ENCODE measurements at places on chromosomes 2 and 18.
A peak's percentile ranks its signal among the peaks of the same experiment; 100 is the strongest.

DNA sequence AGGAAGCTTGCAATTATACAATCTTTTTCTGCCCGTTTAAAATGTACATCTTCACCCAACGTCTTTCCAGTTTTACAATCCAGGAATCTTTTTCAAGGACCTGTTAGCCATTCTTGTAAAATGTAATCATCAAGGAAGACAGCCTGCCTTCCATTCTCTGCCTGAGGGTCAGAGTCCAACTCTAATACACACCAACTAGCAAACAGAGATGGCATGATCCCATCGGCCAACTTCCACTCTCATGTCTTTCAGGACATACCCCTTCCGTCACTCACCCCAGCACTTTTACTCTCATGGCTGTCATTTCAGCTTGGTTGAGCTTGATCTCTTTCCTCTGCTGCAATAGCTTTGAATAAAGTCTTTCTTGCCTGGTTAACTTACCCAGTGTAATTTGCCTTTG, 172.5 kb upstream of the NETO1 start:
- DNase-seq: no peak

GRCh38 chr2:172381275-172382027, 45.9 kb upstream of the ITGA6 start:
- no peak for DNase-seq

DNA sequence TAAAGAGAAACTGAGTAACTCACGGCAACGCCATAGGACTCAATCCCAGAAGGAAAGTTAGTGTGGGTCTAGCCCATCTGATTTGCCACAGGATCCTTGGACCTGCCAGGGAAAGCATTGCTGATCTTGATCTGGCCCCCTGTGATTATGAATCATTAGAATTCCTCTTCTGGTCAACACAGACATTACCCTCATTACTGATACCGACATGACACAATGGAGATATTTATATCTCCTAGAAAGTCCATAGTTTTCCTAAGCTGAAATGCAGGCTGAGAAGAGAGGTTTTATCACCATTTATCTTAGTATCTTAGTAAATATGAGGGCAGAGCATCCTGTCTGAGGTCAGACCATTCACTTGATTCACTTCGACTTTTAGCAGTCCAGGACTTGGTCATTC, 75.5 kb upstream of the CCDC68 start:
- DNase-seq: no peak

DNA sequence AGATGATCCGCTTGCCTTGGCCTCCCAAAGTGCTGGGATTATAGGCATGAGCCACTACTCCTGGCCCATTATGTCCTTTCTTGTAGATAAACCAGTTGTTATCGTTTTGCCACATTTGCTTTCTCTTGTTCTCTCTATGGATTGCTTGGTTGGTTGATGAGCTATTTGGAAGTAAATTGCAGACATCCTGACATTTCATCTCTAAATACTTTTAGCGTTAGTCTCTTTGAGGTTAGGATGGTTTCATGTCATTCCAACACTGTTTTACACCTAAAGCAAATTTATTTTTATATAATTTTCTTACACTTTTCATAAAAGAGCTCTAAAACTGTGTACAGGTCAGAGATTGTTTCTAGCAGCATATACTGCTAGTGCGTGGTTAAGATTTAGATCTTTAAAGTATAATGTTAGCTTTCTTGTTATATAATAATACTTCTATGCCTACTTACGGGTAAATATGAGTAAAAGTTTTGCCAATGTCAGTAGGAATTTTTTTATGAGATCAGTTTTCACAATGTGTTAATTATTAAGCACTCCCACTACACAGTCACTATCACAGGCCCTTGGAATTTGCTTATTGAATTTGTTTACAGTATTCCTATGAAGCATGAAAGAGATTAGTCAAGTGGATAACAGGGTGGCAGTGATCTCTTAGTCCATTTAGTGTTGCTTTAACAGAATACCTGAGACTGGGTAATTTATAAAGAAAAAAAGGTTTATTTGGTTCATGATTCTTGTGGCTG, 10.3 kb downstream of the POLI start:
- DNase-seq: no peak

DNA sequence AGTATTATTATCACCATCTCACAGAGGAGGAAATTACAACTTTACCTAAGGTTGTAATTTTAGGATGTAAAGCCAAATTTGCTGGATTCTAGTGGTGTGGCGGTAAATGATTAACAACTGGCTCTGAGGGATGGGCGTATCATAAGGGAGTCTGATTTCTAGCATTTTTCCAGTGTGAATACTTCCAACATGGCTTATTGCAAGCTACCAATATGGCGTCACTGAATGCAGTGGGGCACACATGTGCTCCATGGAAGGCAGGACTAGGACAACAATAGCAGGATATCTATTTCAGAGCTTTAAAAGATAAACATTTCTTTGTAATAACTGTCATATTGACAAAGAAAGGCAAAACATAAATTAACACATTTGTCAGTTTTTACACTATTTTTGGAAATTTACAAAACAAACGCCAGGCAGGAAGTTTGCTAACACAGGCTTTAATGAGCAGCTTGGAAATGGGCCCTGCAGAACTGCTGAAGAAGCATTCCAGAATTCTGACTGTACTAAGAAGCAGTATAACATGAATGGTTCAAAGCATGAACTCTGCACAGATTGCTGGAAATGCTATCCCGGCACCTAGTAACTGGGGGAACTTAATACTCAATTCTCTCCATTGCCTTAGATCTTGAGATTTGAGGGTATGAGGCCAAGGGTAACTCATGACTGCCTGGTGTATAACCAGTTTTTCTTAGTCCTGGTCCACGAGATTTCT, 439.3 kb upstream of the MAP2 start:
- no peak for DNase-seq

DNA sequence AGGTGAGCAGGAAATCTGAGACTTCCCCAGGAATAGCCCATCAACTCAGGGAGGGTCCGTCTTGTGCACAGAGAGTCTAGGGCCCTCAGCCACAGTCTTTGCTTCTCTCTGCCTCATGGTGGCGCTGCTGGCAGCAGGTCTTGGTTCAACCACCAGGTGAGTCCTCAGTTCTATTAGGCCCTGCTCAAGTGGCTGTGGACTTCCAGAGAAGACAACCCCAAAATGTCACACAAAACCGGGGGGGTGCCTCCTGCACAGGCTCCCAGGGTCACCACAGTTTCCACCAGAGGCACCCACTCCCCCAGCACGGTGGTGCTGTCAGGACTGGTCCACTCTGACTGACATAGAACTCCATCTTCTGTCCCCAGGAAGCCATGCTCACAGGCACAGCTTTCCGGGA, 2.4 kb upstream of the CHRNG start:
- no peak for DNase-seq

- DNase-seq: no peak
These were observed 2.0 kb downstream of the INO80C start for GRCh38 chr18:35495536-35496314.

- DNase-seq: no peak
These were observed 13.6 kb upstream of the THADA start for GRCh38 chr2:43609290-43609918.

DNA sequence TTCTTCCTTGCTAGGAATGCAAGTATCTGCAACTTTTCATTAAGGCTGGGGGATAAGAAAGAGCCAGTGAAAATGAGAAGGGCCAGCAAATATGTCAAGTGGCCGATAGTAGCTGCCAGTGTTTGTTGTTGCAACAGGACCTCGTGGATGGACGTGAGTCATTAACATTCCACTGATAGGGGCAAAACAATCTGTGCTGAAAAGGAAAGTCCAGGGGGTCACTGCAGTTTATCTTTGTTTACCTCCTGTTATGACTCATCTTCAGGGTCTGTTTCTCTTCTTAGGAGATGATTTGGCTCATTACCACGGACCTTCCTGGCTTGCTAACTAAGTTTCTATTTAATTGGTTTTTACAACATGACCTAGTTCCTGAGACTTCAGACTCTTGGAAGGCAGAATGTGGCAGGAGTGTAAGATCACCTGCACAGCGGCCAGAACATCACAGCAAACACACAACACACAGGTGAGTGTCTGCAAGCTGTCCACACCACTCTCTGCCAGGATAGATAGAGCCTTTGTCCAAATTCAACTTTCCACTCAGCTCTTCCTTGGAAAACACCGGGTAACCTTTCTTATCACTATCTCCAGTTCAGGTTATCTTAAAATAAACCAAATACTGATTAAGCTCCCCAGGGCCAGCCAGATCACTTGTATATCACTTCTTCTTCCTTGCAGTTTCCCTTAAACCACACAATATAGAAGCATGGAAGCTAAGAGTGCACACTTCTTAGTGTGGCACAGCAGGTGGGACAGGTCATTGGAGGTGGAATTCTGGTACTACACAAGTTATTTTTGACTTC, 157.5 kb upstream of the LMAN1 start:
- DNase-seq: no peak

DNA sequence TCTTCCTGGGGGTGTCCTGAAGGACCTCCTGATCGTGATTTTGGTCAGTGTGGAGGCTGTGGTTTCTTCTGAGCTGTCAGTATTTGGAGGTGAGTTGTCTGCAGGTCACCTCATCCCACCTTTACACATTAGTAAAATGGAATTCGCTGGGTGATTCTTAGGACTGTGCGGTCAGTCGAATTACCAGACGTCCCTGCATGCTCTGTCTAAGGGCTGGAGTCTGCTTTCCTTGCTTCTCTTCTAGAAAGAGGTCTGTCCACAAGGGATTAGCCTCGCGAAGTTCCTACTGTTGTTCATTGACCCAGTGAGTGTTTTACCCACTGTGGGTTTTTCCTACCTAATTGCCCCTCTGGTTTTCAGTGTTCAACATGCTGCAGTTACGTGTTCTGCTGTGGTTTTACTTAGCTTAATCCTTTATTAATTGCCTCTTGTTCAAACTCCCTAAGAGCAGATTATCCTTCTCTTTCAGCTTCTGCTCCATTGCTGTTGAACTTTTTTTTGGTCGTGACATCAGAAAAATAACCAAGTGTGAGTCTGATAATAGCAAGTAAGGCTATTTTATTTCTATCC, 183.4 kb downstream of the NEDD4L start:
- no peak for DNase-seq

- DNase-seq: no peak
These were observed 3.0 kb downstream of the BUB1 start for GRCh38 chr2:110674620-110675555.

- no peak for DNase-seq
These were observed 74.8 kb upstream of the SLC66A3 start for GRCh38 chr2:11080253-11081115.

- DNase-seq: no peak
These were observed 16.2 kb upstream of the CTAGE1 start for GRCh38 chr18:22433956-22434355.

GRCh38 chr2:219285373-219285735, 6.2 kb downstream of the DNAJB2 start:
- no peak for DNase-seq

DNA sequence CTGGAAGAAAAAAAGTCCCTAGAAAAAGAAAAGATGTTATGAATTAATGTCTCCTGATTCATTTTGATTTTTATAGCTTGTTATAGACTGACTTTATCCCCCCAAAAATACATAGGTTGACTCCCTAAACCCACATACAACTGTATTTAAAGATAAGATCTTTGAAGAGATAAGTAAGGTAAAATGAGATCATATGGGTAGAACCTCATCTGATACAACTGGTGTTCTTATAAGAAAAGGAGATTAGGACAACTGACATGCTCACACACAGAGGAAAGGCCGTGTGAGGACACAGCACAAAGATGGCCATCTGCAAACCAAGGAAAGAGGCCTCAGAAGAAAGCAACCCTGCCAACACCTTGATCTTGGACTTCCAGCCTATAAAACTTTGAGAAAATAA, 117.5 kb downstream of the CD226 start:
- DNase-seq: no peak

DNA sequence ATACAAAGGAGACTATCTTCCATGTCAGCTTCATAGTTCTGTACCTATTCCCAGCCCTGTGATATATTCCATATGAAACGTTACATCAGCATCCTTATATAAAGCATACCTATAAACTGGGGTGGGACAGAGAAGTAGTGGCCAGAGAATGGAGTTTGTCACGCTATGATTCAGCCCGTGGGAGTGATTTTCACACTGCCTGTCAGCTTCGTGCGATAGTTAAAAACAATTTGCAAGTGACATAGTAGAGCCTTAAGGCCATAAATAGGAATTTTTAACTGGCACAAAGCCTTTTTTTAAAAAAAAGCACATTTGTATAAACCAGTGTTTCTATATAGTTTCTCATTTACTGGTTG, 30.2 kb downstream of the PKP4 start:
- no peak for DNase-seq

- no peak for DNase-seq
These were observed 68.4 kb upstream of the STAM2 start for GRCh38 chr2:152243761-152244640.

DNA sequence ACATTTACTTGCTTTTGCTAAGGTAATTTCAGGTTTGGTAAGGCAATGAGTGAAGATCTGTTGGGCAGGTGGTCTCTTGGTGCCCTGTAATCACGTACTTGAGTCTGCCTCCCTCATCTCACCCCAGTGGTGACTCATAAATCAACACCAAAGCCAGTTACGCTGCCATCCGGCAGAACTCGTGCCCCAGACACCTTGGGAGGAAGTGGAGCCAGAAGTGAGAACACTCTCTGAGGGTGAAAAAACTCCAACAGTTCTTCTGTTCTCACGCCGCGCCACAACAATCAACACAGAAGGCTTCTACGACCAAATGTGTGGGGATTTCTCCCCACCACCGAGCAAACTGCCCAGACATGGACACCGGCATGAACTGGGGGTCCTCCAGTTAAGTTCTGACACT, 206.2 kb downstream of the ARL4C start:
- DNase-seq: no peak

GRCh38 chr2:29031046-29031445, 43.3 kb downstream of the PCARE start:
- no peak for DNase-seq

DNA sequence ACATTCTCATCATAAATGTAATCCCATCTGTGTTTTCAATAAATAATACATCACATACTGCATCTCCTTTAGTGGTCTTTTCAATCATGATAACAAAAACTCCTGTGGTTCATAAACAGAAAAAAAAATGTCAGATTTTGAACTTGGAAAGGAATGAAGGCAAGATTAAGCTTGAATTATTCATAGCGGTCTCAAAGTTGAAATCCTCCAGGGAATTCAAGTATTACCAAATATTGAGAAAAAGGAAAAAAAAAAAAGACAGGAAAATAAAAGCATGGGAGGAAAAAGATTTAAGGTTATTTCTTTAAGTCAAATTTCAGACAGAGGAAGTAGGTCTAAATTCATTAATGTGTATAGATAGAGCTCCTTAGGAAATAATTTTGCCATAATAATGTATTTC, 92.1 kb downstream of the COLEC12 start:
- peak; percentile 68 for DNase-seq

DNA sequence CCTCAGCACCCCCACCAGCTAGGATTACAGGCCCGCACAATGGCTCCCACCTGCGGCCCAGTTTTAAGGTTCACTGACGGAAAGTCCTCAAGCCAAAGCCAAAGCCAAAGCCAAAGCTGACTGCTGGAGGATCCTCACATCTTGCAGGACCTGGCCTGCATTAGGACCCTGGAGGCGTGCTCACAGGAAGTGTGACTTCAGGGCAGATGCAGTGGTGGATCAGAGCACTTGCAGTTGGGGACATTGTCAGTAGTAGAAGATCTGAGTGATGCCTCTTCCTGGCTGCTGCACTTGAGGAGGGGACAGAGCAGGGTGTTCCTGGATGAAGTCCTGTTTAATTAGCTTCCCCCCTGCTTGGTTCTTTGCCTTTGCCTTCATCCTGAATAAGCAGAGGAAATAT, 69.0 kb upstream of the ALPP start:
- no peak for DNase-seq

- peak; percentile 47 for DNase-seq
These were observed 269.5 kb upstream of the ZSWIM2 start for GRCh38 chr2:187118331-187119099.

- DNase-seq: no peak
These were observed 533.6 kb upstream of the FSHR start for GRCh38 chr2:49687918-49688317.

- DNase-seq: no peak
These were observed 47.0 kb upstream of the FOSL2 start for GRCh38 chr2:28345619-28346018.
